Epithelial cell of proximal tubule (primary cell): ENCODE measurements at places on chromosomes 12 and 14.

- no peak for DNase-seq
Observed at GRCh38 chr12:66903782-66904396, 225.0 kb upstream of the GRIP1 start.

DNA sequence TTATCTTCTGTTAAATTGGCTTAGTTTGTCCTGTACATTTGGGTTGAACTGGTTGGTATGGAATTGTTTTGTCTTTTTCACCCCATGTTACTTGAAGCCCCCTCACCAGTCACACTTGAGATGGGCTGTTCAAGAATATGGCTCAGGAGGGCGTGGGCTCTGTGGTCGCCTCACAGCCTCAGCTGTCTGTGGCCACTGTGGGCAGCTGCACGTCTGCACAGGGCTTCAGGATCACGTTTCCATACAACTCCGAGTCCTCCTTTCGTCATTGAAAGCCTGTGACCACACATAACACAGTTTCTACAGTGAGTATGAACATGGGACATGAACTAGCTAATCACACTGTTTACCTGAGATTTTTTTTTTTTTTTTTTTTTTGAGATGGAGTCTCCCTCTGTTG lies 81.3 kb downstream of the MOK start:
- DNase-seq = no peak

DNA sequence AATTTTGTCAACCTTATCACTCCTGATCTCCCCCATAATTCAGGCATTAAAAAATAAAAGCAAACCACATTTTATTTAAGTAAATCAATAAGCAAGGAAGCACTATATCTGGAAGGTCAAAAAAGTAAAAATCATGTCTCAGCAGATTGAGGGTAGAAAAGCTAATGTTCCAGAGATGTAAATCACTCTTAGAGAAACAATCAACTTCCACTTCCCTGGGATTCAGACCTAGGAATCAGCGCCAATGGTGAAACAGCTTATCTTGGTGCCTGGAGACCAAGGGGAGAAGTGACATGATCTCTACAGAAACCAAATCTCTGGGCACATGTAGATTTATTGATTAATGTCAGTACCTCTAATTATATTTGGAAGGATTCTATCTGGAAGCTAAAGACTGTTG lies 10.9 kb upstream of the SNX6 start:
- DNase-seq = no peak

DNA sequence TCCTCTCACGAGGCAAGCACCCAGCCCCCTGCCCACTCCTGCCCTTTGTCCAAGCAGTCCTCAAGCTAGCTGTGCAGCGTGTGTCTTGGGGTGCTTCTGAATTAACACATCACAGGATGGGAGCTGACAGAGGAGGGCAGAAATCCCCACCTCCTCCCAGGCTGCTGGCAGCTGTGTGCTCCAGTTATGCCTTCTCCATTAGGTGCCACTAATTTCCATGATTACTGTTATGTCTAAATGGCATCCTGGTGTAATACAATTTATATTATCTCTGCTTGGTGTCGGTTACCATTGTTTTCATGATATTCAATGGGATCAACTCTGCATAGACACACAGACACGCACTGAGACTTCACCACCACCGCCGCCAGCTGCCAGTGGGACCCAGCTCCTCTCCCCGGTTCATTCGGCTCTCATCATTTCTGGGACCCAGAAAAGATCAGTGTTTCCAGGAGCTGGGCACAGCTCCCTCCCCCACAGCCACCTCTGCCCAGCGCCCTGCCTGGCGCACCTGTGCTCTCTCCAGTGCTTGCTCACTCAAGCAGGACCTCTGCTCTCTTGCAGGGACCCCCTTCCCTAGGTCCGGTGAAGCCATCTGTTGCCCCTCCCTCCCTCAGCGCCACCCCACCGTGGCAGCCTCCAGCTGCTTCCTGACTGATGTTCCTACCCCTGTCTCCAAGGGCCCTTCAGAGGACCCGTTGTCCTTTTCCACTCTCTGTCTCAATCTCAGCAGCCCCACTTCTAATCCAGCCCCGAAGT lies 167.5 kb upstream of the FKBP4 start:
- DNase-seq = no peak

- peak; percentile 91 for DNase-seq
Observed at GRCh38 chr12:93616584-93617101, 44.2 kb downstream of the SOCS2 start.

- DNase-seq = no peak
Observed at GRCh38 chr14:100100032-100100703, 34.9 kb downstream of the EVL start.

- DNase-seq = no peak
Observed at GRCh38 chr14:100571837-100572236, 15.4 kb downstream of the BEGAIN start.

DNA sequence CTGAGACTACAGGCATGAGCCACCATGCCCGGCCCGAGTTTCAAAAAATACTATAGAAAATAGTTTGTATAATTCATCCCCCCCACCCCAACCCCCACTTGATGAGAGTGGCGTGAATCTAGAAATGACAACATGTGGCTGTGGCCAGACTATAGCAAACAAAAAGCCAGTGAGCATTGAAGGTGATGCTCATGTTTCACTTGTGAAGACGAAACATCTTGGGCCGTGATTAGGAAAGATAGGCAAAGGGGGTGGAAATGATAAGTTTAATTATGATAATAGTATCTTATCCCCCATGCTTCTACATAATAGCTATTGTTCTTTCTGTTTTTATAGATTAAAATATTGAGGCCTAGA lies 8.5 kb downstream of the BORCS5 start:
- no peak for DNase-seq

- no peak for DNase-seq
Observed at GRCh38 chr12:7756993-7757392, 8.0 kb upstream of the NANOGNB start.

GRCh38 chr14:49527221-49527620 lies 59.0 kb downstream of the RPS29 start:
- DNase-seq = no peak

GRCh38 chr12:41402801-41403200 lies 214.7 kb downstream of the PDZRN4 start:
- no peak for DNase-seq

DNA sequence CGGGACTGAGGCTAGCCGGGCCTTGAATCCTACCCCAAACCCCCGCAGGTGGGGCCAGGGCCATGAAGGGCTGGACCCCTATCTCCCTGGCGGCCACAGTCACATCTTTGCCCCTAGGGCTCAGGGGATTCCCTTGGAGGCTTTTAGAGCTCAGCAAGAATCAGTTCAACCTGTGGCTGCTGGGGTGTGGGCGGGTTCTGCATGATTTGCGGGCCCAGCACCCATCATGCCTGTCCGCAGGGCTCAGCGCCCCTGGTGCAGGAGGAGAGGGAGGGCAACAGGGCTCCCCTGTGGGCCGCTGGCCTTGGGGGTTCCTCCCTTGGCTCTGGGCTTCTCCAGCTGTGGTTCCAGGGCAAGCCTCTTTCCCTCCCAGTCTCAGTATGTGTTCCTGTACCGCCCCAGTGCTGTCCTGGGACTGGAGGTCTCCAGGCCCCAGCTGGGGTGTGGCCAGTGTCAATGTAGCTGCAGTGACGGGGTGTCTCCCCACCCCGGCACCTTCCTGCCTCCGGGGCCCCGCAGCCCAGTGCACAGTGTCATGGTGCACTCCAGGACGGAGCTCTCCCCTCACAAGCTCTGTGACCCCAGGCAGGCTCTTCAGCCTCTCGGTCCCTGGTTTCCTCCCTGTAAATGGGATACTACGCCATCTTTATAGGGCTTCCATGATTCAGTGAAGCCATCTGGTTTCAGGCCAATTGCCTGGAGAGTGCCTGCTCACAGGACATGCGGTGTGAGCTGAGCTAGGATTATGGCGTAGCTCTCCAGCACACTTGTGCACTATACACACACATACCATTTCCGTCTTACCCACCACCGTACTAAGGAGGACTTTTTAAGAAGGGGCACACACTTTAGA lies 9.9 kb upstream of the LBHD2 start:
- no peak for DNase-seq
